ENCODE measurements at places on chromosomes 16 and 17.

- DNase-seq: no peak
These were observed 1.4 kb upstream of the CA7 start for GRCh38 chr16:66842765-66843164.

DNA sequence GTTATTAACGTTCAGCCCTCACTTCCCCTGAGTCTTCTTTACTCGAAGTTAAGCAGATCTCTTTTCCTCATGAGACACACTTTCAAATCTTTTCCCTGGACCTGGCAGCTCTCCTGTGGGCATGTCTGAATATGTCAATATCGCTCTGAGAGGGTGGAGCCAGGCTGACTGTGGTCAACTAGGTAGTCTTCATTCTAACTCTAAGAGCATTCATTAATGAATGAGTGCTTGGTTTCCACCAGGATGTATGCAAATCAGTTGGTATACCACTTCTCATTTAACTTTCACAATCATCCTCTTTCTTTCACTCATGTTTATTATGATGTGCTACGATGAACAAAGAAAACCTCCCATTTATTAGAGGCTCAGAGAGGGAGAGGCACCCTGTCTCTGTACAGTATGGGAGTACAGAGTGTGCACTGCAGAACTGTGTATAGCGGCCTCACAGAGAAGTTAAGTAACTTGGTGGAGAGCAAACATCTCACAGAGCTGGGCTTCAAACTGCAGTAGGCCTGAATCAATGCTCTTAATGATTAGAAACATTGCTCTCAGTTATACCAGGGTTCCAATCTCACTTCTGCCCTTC lies 39.9 kb downstream of the OTOA start:
- DNase-seq: no peak

DNA sequence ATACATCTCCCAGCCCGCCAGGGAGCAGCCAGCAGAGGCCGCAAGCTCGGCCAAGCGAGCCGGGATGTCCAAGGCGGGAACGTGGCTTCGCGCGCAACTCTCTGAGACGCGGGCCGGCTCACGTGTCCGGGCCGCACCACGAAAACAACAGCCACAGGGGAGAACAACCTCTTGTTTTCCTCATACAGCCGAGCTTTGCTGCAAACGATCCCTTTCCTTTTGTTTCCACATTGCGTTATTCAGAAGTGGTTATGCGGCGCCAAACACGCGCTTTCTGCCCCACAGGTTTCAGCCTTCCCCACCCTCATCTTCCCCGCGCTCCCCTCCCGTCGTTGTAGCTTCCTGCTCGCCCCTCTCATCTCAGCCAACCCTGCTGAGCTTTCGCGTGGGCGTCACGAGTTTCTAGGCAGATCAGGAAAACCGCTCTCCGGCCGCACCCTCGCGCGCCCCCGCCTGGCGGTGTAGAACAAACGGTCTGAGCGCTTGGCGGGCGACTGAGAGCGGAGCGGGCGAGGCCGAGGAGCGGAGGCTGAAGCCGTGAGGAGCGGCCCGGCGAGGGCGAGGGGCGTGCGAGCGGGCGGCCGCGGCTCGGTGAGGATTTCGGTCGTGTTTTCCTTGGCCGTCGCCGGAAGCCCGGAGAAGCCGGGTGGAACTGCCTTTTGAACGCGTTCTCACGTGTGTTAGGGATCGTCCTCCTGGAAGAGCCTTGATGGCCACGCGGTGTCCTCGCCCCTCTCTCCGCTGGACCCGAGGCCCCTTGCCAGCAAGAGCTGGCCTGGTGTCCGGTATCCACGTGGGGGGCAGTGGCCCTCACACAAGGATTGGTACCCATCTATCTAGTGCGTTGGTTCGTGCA lies 6.6 kb upstream of the SMARCD2 start:
- DNase-seq: peak; percentile 96

DNA sequence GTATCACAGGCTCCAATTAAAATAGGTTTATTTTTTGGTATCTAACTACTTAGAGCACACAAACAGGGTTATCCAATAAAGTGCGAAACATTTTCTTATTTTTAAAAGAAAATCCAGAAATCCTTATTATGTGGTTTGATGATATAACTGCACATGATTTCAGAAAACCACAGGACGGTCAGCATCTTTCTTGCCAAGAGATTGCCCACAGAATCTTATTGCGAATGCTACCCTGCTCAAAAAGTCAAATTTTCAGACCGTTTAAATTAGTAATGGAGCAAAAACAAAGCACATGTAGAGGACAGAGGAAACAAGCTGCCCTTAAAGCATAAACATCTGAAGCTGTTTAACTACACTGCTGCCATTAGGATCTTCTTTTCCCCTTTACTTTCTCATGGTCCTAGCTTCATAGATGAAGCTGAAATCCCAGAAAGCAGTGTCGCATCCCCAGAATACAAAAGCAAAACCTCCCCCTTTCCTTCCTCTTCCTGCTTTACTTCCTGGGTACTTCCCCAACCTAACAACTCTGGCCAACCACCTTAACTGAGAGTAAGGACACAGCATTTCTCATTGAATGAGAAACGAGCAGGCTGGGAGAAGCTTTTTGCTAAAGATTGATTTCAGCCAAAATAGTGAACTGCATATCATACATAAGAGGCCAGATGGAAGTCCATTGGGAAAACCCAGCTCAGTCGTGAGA lies 43.7 kb downstream of the CMTM4 start:
- DNase-seq: no peak

DNA sequence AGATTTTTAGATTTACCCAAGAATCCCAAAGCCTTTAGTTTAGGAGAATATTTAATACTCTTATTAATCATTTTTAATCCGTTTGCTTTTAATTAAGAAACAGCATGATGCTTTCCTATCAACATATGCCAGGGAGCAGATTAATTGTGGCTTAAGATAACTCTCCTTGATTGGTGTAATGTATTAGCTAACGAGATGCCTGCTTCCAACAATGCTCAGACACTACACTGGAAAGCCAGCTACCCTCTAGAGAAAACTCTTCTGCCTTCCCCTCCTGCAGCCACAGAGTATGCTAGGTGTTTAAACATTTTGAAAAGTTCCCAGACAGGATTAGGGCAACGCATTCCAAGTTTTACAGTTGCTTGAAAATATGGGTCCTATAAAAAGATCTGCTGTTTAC lies 142.2 kb downstream of the AATF start:
- DNase-seq: no peak

All from upper lobe of right lung (tissue), 1 donor.